SJSA1 (cell line): ENCODE measurements at places on chromosomes 16 and 17. TPM values are rescaled to one million over a fixed set of nuclear protein-coding genes. Genes with fewer than 3 reads are reported as not detected.

ANKRD40CL gene
- not detected in 2 replicates for total RNA-seq

TEKT5 gene
- total RNA-seq = not detected in 2 replicates

RHBDL1 gene
- total RNA-seq = 1.1 and 13.1 TPM in 2 replicates

GRAP gene
- total RNA-seq = 1.1 and 3.0 TPM in 2 replicates

DNA sequence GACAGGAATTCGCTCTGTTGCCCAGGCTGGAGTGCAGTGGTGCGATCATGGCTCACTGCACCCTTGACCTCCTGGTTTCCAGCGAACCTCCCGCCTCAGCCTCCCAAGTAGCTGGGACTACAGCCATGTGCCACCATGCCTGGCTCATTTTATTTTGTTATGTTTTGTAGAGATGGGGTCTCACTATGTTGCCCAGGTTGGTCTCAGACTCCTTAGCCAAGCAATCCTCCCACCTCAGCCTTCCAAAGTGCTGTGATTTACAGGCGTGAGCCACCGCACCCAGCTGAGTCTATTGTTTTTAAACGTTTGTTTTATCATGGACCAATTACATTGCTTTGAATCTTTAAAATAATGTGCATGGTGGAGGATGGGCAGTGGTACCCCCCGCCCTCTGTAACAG lies 28.9 kb downstream of the COTL1 start:
- DNase-seq = no peak
- peaks cover 81% of the 10 kb centered on the region for H3K36me3 ChIP-seq
- no peak overlapping the region for H3K4me3 ChIP-seq
- no peaks in the 10 kb centered on the region for H3K4me1 ChIP-seq

- no peaks in the 10 kb centered on the region for H3K27me3 ChIP-seq
- no peak overlapping the region for H3K27ac ChIP-seq
- H3K4me3 ChIP-seq = no peak overlapping the region
- H3K4me1 ChIP-seq = no peaks in the 10 kb centered on the region
- DNase-seq = no peak
These were observed 73.3 kb upstream of the MON1B start for GRCh38 chr16:77117707-77118106.

- no peak for DNase-seq
- H3K4me3 ChIP-seq = no peak overlapping the region
- no peak overlapping the region for H3K27ac ChIP-seq
These were observed 205.2 kb downstream of the SLC39A11 start for GRCh38 chr17:72887322-72887721.

DNA sequence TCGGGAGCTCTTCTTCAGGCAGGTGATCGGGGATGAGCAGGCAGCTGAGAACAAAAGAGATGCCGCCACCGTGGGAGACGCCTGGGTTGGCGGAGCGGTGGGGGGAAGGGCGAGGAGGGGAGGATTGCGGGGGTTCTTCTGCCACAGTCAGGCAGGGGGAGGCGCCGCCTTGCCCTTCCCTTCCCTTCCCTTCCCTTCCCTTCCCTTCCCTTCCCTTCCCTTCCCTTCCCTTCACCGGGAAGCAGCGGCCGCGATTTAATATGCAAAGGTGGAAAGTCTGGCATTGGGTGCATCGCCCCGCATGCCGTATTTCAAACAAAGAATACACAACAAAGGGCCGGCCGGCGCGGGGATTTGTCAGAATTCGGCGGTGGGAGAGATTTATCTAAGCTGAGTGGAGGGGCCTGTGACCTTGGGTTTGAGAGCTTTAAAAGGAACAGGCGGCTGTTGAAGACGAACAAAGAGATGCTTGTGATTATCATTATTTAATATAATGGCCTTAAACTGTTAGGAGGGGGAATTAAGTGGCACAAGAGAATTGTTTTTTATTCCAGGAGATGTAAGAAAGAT lies 262.3 kb upstream of the TNRC6C start:
- H3K27me3 ChIP-seq = peaks cover 53% of the 10 kb centered on the region
- H3K4me1 ChIP-seq = no peaks in the 10 kb centered on the region
- no peak for DNase-seq
- no peak overlapping the region for H3K4me3 ChIP-seq
- no peak overlapping the region for H3K27ac ChIP-seq
